ENCODE measurements at places on chromosomes 7 and 10.

DNA sequence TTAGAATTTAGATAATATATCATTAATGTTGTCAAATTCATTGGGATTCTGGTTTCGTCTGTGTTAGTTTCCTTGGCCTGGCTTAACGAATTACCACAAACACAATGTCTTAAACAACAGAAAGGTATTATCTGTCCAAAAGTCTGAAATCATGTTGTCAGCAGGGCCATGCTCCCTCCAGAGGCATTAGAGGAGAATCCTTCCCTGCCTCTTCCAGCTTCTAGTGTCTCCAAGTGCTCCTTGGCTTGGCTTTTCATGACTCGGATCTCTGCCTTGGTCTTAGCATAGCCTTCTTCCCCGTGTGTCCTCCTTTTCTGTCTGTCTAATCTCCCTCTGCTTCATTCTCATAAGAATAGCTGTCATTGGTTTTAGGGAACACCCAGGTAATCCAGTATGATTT, 482.5 kb downstream of the SEMA3D start:
- no peak for DNase-seq

DNA sequence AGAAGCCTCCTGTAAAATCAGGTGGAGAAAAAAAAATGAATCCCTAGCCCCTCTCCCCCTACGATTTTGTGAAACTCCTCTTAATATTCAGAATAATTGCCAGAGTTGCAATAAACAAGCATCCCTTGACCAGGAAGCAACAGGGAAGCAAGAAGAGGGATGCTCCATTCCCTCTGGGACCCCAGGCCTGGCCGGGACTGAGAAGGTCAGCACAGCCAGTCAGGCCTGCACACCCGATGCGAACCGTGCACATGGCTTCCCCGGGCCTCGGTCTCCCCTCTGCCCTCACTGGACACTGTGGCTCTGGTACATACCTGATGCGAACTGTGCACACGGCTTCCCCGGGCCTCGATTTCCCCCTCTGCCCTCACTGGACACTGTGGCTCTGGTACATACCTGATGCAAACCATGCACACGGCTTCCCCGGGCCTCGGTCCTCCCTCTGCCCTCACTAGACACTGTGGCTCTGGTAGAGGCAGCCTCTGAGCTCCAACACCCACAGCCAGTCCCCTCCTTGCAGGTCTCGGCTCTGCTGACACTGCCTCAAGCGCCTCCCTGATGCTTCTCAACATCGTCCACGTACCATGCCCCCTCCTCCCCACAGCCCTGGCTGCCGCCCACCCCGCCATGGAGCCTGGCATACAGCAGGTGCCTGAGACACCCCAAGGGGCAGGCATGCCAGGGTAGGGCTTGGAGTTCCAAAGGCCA, 138.6 kb downstream of the DIP2C start:
- no peak for DNase-seq

- DNase-seq: no peak
Observed at GRCh38 chr10:5047912-5048628, 44.4 kb upstream of the AKR1C2 start.

GRCh38 chr7:38321515-38321944, 48.1 kb upstream of the TARP start:
- no peak for DNase-seq

GRCh38 chr10:69963178-69963834, 89.3 kb upstream of the MACROH2A2 start:
- no peak for DNase-seq

- peak; percentile 77 for DNase-seq
Observed at GRCh38 chr10:69179089-69179742, 818 bp upstream of the SUPV3L1 start.

GRCh38 chr7:93307131-93307660, 75.0 kb downstream of the VPS50 start:
- DNase-seq: no peak

DNA sequence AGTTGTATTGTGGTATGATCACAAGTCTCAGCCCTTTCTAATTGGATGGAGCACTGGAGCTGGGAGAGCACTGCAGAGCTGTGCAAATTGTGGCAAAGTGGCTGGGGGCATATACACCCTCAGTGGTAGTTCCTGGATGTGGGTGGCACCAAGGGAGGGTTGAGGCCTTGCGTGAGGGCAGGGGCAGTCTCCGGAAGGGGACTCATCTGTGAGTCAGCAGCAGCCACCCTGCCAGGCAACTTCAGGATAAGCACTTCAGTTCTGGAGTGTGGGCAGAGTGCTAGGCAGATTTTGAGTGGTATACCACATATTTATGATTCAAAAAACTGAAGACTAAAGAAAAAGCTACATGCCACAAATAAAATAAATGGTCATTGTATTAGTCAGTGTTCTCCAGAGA, 210.5 kb downstream of the ETV1 start:
- DNase-seq: no peak

DNA sequence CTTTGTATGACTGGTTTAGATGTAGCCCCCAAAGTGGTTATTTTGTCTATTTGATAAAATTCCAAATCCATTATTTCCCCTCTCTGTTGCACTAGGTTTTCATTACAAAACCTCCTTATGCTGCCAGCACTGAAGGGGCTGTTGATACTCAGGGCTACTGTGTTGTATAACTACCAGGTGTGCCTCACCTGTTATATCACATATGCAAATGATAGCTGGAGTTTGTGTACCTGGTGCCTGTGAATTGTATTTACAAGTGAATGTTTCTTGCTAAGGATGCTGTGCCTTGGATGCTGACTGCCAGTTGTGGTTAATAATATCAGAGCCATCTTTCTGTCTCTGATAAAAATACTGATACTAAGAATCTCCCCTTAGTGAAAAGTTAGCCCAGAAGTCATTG, 84.8 kb upstream of the CCDC6 start:
- DNase-seq: no peak

DNA sequence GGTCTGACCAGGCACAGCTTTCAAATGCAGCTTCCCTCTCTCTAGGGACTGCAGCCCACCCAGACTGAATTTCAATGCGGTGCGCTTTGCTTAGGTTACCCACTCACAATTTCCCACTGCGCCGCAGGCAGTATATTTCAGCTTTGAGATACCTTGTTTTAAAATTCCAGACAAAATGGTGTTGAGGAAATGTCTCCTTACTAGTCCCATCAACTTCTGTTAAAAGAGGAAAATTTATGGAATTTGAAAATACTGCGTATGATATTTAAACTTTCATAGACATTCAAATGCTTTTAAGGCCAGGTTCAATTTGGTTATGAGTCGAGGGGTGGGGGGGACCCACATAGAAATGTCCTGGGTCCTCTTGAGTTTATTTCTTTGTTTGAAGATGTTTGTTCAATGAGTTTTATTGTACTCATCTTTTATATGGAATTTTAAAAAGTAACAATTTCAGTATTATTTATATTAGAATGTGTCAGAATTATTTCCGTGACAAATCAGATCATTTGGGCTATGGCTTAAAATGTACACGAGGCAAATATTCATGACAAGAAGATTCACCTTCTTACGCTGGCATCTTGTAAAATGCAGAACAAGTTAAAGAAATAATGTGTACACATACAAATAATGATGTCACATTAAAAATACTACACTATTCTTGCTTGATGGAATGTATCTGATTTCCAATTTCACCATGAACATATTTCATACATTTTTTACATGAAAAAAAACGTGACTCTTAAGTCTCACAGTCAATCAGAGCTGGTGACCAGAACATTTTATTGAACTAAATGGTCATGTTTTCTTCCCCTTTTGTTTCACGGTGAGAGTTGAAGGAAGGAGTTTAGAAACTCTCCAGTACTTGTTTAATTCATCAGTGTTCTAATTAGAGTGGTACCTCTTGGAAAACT, 1.3 kb downstream of the IKZF1 start:
- DNase-seq: no peak

DNA sequence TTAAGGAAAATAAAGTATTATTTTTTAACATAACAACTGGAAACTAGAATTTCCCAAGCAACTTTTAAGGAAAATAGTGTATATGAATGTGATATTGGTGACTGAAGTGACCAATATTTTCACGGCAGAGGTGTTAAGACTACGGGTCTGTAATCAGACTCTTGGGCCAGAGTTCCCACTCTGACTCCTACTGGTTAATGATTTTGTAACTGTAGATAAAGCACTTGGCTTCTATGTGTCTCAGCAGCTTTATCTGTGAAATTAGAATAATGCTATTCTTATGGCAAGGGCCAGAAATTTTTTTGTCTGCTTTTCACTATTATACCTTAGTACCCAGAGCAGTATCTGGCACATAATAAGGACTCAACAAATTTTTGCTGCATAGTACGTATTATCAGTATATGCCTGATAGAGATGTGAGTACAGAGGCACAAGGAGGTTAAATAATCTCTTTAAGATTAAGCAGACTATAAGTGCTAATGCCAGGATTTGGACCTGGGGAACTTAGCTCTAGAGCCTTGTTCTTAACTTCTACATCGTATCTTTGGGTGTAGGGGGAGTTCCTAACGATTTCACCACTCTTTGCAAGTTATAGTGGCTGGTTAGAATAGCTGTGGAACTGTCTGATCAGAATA, 186.1 kb upstream of the SLC26A5 start:
- no peak for DNase-seq

DNA sequence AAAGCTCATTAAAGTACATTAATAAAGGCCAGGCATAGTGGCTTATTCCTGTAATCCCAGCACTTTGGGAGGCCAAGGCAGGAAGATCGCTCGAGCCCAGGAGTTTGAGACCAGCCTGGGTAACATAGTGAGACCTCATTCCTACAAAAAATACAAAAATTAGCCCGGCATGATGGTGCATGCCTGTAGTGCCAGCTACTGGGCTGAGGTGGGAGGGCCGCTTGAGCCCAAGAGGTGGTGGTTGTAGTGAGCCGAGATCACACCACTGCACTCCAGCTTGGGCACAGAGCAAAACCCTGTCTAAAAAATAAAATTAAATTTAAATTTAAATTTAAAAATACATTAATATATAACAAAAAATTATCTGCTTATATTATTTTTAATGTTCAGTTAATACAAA, 7.1 kb upstream of the TAS2R39 start:
- DNase-seq: no peak

- DNase-seq: no peak
Observed at GRCh38 chr7:151114151-151115090, 28.1 kb downstream of the AGAP3 start.

DNA sequence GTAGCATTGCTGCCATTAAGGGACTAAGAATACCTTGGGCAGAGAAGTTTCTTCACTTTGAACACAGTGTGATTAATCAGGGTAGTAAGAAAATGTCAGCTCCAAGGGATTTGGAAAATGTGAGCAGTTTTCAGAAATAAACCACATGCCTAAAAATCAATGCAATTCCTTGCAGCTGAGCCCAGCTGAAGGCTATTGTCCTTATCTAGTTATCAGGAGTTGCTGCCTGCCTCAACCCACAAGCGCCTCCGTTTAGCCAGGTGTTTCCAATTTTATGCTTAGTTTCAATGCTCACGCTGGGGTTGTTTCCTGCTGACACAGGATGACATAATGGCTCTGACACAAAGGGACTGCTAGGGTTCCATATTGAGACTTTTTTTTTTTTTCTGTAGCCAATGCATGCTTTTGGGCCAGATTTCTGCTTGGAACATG, 132.3 kb upstream of the ANK3 start:
- DNase-seq: no peak

DNA sequence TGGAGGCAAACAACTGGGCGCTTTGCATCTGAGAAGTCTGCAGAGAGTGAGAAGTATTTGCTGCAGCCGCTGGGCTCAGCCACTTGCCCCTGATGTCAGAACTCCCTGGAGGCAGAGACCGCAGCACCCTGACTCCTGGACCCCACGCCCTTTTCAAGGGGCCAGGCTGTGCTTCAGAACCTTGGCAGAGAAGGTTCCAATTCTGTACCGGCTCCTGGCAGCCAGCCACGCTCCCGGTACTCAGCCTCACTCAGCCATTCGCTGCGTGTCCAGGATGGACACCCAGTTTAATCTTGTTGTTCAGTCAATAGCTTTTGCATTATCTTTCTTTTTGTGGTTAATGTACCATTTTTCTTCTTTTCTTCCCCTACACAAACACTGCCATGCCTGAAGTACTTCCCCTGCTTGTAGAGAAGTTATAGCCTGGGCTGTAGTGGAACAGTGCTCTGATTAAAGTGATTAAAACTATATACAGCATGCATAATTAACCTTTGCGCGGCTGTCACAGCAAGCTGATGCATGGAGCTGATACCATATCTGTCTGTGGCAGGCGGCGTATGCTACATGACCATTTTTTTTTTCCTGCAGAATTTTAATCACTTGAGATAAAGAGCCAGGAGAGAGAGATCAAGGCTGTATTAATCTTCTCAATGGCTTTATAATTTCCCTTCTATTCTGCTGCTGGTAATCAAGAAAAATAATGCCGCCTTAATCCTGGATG, 578.5 kb downstream of the SDK1 start:
- no peak for DNase-seq

DNA sequence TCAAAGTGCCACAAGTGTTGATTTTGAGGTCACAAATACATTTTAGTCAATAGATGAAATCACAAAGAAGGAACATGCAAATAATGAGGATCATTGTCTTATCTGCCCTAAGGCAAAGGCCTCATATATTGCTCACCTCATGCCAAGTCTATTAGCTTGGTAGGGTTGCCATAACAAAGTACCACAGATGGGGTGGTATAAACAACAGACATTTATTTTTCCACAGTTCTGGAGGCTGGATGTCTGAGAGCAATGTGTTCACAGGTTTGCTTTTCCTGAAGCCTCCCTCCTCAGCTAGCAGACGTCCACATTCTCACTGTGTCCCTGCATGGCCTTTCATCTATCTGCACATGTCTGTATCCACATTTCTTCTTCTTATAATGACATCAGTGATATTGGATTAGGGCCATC, 59.6 kb downstream of the RELN start:
- no peak for DNase-seq
